Neural crest cell (in vitro differentiated cells): ENCODE measurements at places on chromosomes 13 and 19.

GRCh38 chr13:40330950-40331349, 335.5 kb downstream of the FOXO1 start:
- DNase-seq = no peak

DNA sequence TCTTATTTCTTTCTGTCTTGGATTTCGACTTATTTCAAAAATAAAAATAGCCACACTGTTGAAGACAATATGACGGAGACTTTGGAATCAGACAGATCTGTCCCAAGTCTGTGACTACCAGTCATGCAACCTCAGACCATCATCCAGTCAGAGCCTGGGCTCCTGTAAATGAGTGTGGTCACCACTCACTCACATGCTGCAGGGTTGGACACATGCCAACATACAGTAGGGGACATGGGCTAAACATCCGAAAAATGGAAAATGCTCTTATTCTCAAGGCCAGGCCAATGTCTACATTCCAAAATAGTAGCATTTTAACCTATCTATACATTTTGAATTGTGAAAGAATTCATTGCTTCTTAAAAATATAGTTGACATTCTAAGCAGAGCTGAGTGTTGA, 75.5 kb upstream of the EDNRB start:
- no peak for DNase-seq

DNA sequence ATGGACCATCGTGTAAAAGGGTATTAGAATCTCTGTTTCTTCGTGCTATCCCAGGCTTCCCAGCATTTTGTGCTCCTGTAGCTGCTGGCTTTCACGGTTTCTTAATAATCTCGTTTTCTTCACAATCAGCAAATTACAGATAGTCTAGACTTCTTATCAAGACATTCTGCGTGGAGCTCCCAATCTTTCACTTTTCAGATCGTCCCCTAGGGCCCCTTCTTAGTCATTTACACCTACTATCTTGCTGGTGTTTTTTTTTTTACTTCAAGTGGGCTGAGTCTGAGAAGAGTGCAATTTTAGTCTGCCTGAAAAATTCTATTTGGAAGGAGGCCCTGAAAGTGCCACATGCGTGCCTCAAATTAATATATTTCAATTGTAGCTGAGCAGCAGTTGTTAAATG, 275.1 kb downstream of the SHISA2 start:
- DNase-seq = no peak

GRCh38 chr19:35455616-35456201, 7.7 kb downstream of the FFAR2 start:
- no peak for DNase-seq

GRCh38 chr13:89687066-89687465, 1660.4 kb upstream of the MIR17HG start:
- no peak for DNase-seq
